ENCODE measurements at places on chromosomes 7 and 10.

DNA sequence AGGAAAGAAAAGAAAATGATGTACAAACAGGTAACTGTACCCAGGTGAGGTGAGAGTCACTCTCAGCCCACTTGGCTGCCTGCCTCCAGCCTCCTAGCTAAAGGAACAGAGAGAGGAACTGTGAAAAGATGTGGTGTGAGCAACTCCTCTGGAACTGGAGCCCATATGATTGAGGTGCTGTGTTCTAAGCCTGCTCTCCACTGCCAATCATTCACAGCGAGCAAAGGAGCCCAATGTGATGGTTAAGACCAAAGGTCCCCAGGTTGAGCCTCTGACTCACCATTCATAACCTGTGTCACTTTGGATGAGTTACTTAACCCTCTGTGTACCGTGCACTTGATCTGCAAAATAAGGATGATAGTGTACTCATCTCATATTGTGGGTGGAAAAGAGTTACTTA, 868.1 kb upstream of the AUTS2 start:
- DNase-seq: no peak

GRCh38 chr7:2982401-2982800, 61.3 kb downstream of the CARD11 start:
- DNase-seq: no peak

DNA sequence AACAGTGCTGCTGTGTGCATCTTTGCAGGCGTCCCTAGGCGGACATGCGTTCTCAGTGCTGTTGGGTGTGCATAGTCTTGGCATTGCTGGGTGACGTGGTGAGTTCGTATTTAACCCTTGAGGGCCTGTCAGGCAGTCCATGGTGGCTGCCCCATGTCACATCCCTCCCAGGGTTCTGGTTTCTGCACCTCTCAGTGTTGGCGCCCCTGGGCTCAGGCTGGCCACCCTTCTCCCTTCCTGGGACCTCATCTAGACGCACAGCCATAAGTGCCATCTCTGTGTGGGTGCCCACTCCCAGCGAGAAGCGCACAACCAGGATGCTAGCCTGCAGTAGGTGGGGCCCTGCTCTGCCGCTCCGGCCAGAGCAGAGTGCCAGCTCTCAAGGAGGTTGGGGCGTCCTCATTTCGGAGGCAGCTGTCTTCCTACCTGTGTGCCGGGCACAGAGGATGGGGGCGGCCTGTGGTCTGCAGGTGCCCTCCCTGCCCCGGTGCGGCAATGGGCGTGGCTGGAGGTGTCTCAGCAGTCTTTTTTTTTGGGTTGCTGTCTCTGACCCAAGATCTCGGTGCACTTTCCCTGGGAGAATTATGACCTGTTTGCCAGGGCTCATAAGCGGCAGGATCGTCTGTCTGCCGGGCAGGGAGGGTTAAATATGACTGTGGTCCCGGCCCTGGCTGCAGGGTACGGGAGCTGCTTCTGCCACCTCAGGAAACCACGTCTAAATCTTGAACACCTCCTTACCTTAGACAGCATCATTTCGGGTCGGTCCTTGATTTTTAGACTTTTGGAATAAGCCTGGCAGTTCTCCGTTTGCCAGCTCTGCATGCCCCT, 6.5 kb downstream of the INPP5A start:
- no peak for DNase-seq

DNA sequence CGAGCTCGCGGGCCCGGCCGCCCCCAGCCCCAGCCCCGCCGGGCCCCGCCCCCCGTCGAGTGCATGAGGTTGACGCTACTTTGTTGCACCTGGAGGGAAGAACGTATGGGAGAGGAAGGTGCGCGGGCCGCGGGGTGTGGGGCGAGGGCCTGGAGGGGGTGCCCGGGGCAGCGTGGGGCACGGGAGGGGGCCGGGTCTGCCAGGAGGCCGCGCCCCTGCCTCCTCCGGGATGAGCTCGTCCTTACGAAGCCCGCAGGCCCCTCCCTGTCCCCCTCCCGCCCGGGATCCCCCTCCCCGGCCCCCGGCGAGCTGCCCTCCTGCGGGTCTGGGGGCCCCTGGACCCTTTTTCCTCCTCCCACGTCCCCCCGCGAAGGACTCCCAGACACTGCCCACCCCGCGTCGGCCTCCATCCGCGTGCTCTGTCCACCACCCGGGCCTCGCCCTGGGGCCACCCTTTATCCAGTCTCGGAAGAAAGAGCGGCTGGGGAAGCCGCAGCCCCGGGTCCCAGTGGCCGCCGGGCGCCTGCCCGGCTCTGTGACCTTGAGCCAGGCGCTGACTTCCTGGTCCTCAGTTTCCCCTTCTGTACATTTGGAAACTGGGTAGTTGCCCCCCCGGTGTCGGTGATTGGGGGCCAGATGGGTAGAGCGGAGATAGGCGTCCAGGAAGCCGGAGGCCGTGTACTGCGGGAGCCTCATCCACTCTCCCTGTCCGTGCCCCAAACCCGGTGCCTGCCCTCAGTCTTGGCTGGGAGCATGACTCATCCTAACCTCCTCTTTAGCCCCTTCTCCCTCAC, 521 bp downstream of the LIMK1 start:
- peak; percentile 52 for DNase-seq

- peak; percentile 11 for DNase-seq
Measured at GRCh38 chr7:147400221-147400689, 1190.3 kb upstream of the C7orf33 start.

- DNase-seq: no peak
Measured at GRCh38 chr10:34539533-34540315, 275.4 kb downstream of the PARD3 start.

- no peak for DNase-seq
Measured at GRCh38 chr7:121916211-121916610, 43.2 kb downstream of the PTPRZ1 start.

- no peak for DNase-seq
Measured at GRCh38 chr7:39888171-39888853, 61.7 kb upstream of the CDK13 start.

- no peak for DNase-seq
Measured at GRCh38 chr10:101564490-101564991, 23.5 kb downstream of the POLL start.

DNA sequence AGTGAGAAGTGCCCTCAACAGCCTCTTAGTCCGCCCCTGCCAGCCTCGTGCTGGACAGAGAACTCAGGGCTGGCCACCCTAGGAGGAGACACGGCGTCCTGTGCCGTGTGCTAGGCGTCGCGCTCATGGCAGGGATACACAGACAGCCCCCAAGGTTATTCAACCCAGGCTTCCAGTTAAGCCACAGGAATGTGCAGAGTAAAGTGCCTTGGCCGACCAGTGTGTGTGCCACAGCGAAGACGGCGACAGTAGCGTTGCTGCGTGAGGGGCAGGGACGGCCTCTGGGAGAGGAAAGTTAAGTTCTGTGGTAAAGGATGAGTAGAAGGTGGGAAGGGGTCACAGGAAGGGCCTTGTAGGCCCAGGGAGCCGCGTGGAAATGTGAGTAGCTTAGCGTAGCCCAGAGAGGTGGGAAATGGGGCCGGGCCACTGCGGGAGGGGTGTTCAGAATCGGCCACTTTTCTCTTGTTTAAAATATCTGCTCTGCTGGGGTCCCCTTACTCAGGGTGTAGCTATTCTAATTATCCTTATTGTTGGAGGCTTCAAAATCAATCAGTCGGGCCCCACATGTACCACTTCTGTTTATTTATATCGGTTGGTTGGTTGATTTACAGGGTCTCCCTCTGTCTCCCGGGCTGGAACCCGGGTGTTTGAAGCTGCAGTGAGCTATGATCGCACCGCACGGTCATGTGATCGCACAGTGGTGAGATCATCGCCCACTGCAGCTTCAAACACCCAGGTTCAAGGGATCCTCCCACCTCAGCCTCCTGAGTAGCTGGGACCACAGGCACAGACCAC, 24.5 kb downstream of the TMEM120A start:
- DNase-seq: no peak

- peak; percentile 76 for DNase-seq
Measured at GRCh38 chr7:30173058-30173897, 38.5 kb downstream of the MTURN start.

DNA sequence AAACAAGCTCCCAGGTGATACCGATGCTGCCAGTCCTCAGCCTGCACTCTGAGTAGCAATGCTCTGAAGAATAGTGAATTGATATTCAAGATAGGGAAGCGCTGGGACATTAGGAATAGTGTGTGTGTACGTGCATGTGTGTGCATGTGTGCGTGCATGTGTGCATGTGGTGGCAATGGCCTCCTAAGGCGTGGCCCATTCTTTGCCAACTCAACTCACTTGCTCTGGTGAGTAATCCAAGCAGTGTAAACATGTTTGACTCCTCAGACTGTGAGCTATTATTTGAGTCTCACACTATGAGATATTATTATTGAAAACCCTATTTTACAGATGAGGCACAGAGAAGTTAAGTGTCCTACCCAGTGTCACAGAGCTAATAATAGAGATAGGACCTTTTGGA, 186.6 kb downstream of the RAB11FIP2 start:
- DNase-seq: no peak

- peak; percentile 26 for DNase-seq
Measured at GRCh38 chr7:46165276-46165675, 244.2 kb upstream of the IGFBP3 start.

DNA sequence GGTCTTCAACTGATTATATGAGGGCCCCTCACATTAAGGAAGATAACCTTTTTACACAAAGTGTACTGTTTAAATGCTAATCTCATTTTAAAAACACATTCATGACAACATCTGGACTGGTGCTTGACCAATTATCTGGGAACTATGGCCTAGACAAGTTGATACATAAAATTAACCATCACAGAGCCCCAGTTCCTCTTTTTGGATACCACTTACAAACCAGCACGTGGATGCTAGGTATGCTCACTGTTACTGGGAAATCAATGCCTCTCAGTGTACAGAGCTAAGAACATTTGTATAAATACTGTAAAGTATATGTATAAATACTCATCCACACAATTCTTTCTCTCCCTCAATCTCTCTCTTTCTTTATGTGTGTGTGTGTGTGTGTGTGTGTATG, 1217.8 kb upstream of the LRRTM3 start:
- no peak for DNase-seq

DNA sequence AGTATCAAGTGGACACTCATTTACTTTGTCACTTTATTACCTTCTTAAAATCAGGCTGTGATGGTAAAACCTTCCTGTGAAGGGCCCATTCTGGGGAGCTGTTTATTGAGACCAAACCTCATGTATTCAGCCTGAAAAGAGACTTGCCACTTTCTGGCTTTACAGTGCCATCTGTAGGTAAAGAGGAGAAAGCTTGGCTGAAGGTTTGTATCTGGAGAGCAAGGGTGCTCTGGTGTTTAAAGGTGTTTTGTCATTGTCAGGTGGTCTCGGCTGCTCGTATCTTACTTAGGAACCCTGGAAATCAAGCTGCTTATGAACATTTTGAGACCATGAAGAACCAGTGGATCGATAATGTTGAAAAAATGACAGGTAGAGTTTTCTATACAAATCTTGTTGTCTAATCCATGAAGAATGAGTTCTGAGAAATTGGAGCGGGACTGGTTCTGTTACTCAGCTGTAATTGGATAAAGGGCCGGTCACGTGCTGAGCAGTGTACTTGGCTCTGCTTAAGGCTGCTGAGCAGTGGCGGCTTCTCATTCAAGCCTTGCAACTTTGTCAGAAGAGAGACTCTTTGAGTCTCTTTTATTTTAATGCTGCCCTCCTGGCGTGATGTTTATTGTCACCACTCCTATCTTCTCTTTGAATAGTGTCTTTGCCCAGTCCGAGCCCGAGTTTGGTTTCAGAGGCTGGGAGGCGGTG, 46.9 kb downstream of the AP3M1 start:
- DNase-seq: peak; percentile 27

GRCh38 chr10:125262409-125262808, 102.0 kb upstream of the CTBP2 start:
- DNase-seq: no peak

DNA sequence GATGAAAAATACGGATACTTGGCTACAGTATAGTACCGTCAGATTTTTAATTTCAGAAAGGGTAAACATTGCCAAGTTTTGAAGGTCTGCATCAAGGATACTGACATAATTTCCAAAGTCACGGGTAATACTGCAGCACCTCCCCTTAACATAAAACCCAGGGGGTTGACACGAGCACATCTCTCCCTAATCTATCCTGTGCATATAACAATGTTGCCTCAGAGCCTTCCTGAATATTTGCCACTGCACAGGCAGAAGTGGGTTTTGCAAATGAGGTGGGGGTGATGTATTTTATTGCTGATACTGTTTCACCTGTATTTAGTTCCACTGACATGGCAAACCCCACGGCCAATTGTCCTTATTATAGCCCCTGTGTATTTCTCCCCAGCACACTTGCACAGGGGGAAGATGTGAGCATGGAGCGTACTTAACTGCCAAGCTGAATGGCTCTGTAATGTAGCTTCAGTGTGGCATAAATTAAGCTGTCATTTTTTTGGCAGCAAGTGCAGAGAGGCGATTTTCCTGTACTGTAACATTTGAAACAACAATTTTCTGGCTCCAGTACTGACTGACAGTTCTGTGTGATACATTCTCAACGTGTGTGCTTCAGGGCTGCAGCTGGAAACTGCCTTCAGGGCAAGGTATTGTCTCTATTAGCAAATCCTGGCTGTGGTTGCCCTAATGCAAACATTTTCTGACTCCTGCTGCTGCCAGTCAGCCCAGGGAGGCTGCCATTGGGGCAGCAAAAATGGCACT, 299.6 kb upstream of the SP4 start:
- DNase-seq: no peak

DNA sequence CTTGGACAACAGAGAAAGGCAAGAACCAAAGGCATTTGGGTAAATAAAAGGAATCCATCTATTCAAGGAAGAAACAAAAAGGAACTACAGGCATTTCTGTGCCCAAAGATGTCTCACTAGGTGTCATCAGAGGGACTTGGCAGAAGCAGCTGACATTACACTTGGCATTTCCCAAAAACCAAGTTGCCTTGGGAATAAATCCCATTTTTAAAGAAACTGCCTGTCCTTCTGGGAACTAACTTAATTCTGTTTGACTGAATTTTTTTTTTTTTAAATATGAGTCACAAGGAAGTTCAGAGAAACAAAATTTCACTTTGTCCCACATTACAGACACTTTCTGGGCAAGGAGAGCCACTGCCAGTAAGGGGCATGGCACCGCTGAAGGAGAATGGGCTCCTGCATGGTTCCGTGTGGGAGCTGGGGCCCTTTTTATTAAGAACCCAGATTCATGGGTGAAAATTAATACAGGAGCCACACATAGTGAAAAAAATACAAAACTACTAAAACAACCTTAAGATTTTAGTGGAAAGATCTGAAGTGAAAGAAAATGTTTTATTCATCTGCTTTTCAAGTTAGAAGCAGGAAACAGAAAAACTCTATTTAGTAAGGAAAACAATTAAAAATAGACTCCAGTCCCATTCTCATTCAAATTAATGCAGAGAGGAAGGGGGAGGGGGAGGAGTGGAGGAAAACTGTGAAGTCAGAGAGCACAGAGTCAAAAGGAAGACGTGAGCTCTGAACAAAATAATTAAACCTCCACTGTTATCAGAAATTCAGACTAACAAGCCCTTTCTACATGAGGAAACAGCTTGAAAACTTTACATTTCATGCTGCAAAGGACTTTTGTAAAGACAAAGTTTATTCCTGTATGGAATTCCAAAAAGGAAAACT, 118.4 kb upstream of the PDLIM1 start:
- DNase-seq: no peak
